ENCODE measurements at places on chromosomes 2 and 18. TPM values are rescaled to one million over a fixed set of nuclear protein-coding genes. Genes with fewer than 3 reads are reported as not detected.

DNA sequence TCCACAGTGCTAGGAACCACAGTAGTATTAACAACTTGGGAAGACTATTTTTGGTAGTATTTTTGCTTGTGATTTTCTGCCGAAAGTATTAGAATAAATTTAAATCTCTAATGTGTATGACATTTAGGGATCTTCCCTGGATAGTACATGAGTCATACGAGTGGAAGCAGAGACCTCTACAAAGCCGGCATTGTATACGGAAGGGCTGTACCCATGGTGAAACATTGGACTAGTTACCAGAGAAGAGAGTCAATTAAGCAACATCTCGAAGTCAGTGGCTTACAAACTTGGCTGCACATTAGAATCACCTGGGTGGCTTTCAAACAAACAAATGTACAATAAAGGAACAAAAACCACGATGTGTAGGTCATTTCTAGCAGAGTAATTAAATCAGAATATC, 1131.7 kb upstream of the LRRTM1 start:
- no peaks in the 10 kb centered on the region for H3K4me1 ChIP-seq
- H3K27me3 ChIP-seq = no peaks in the 10 kb centered on the region

DNA sequence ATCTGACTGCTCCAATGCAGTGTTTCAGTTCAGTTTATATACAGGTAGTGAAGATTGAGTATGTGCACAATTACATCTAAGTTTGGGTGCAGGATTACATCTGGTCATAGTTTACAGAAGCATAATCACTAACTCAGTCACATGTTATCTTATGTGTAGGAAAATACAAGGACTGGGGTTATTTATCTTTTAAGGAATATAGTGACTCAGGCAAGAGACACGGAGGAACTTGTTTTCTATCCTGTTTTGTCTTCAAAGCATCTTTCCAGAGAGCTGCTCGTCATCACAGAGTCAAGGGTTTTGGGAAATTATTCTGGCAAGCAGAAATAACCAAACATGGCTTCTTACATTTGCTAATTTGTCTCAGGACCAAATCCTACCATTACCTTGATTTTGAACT, 1371.5 kb upstream of the TMEFF2 start:
- no peaks in the 10 kb centered on the region for H3K36me3 ChIP-seq
- no peak overlapping the region for H3K27ac ChIP-seq
- H3K4me1 ChIP-seq = no peaks in the 10 kb centered on the region
- H3K27me3 ChIP-seq = no peaks in the 10 kb centered on the region

DNA sequence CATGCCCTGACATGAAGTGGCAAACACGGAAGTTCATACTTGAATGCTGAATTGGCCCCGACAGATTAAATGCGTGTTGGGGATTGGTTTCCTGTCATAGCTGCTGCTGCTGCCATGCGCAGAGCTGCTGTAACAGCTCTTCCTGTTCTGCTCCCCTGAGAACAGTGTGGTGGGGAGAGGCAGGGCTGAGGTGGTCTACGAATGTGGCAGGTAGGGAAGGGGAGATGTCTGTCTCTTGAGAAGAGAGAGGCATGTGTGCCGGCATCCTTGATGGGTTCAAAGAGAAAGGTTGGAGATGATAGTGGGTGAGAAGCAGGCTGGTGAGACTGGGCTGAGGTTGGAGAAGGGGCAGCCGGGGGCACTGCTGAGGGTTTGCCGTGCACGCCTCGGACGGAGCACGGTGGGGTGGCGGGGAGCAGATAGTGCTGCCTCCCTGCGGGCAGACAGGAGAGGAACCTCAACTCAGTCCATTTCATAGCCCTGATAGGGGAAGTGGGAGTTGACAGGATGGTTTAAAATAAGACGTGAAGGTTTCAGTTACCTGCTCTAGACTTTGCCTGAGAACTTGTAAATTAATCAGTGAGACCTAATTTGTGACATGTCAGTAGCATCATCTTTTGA, 46.1 kb downstream of the TMEM185B start:
- peaks cover 13% of the 10 kb centered on the region for H3K4me1 ChIP-seq
- peak overlapping the region; percentile 75 for H3K27ac ChIP-seq
- peak; percentile 96 for DNase-seq
- no peaks in the 10 kb centered on the region for H3K36me3 ChIP-seq
- H3K4me3 ChIP-seq = peak overlapping the region; percentile 44
- no peaks in the 10 kb centered on the region for H3K27me3 ChIP-seq

LDLRAD4 gene
- 62.2 TPM for total RNA-seq

ZEB2 gene
- 309 TPM for total RNA-seq

AMER3 gene
- not detected for total RNA-seq

TCF23 gene
- total RNA-seq = 2.5 TPM

Measured in spleen (tissue), 13 donors.